Stimulated activated CD4-positive, alpha-beta T cell treated with anti-CD3 and anti-CD28 coated beads, TNF-alpha, amount 100 ng/mL, for 1 hour (primary cell): ENCODE measurements at places on chromosomes 2 and 18.

DNA sequence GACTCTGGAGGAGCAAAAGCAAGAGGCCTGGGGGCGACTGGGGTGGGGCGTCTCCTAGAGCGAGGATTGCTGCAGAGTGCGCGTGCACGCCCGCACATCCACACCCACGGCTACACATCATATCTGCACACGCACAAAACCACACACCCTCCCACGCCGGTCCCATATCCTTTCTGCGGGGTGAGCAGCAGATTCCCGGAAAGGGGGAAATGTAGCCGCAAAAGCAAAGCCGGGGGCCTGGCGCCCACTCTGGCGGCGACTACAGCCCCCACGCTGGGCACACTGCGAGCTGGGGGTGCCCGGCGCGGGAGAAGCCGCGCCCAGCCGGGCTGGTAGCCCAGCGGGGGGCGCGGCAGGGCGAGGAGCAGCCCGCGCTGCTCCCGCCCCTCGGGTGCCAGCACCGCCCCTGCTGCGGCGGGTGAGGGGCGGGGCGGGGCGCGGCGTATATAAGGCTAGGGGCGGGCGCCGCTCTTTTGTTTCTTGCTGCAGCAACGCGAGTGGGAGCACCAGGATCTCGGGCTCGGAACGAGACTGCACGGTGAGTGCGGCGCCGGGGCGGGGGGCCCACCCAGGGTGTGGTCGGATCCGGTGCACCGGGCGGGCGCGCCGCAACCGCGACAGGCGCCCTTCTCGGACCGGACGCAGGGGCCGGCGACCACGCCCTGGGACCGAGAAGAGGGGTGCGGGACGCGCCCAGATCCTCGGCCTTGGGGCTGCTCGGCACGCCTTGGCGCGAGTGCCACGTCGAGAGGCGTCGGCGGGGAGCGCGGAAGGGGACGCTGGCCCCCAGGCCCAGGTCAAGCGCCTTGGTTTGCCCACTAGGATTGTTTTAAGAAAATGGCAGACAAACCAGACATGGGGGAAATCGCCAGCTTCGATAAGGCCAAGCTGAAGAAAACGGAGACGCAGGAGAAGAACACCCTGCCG, at the start of gene TMSB10:
Gene TMSB10 (plus strand): TSS at position 476 of the 927 bp plus-strand sequence.
- peak; percentile 80 for DNase-seq

GRCh38 chr2:237305579-237305978, 108.4 kb downstream of the COL6A3 start:
- DNase-seq = no peak

DNA sequence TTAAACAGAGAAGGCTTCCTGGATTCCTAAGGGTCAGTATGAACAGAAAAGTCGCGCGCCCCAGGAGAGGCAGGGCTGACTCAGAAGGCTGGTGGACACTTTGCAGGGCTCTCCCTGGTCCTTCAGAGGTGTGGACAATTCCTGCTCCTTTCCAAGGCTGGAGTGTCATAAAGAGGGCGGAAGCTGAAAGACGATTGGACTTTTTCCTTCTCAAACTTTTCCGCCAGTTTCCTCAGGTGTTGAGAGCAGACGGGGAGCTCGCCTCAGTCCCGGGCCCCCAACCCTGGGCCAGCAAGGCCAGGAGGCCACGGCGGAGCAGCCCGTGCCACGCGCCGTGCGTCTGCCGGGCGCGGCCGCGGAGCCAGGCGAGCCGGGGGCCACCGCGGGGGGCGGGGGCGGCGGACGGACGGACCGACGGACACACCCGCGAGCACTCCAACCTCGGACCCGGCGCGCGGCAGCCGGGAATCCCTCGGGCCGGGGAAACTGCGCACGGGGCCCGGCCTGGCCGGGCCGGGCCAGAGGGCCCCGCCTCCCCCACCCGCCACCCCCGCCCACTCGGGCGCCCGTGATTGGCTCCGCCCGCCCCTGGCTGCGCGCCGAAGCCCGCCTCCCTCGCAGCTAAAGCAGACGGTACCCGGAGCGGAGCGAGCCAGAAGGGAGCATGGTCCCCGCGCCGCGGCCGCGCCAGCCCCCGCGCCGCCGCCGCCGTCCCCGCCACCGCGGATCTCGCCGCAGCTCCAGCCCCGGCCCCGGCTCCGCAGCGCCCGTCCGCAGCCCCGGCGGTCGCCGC, at the start of gene KLHL29:
Gene KLHL29 (plus strand): TSS at position 629 of the 793 bp plus-strand sequence. CDS start 177,018 bp downstream, outside the sequence.
- peak; percentile 48 for DNase-seq

DNA sequence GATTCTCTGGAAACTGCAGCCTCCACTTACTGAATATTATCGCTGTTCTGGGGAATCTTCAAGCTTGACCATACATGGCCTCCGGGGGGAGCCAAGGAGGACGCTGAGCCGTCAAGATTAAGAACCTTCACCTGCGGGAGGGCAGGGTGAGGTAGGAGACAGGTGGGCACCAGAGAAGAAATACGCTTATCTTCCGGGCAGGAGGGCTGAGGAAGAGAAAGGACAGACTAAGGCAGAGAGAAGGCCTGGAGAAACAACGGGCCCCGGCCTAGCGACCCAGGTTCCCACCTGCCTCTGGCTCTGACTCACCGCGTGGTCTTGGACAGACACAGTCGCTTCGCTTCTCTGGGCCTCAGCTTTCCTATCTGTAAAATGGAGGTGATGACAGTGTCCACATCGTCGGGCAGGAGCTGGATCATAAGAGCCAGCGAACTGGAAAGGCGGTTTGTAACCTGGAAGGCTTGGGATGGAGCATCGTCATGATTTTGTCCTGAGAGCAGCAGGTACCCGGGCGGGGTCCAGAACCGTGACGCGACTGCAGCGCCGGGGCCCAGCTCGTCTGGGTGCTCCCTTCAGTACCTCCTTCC, 659 bp downstream of the ZNF142 start:
- DNase-seq = no peak

DNA sequence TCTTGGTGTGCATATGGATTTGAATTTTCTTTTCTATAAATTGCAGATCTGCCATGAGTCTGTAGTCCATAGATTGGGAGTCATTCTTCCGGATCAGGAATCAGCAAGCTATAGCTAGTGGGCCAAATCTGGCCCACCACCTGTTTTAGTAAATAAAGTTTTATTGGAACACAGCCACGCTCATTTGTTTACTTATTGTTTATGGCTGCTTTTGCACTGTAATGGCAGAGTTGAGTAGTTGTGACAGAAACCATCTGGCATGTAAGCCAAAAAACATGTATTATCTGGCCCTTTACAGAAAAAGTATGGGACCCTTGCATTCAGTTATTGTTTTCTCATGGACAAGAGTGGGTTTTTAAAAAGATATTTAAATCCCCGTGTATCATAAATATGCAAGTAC, 191.2 kb downstream of the LRRTM1 start:
- no peak for DNase-seq

GRCh38 chr2:85607268-85608215, 4.3 kb downstream of the C2orf68 start:
- DNase-seq = no peak

GRCh38 chr2:88071365-88071764, 3.7 kb downstream of the SMYD1 start:
- DNase-seq = no peak

DNA sequence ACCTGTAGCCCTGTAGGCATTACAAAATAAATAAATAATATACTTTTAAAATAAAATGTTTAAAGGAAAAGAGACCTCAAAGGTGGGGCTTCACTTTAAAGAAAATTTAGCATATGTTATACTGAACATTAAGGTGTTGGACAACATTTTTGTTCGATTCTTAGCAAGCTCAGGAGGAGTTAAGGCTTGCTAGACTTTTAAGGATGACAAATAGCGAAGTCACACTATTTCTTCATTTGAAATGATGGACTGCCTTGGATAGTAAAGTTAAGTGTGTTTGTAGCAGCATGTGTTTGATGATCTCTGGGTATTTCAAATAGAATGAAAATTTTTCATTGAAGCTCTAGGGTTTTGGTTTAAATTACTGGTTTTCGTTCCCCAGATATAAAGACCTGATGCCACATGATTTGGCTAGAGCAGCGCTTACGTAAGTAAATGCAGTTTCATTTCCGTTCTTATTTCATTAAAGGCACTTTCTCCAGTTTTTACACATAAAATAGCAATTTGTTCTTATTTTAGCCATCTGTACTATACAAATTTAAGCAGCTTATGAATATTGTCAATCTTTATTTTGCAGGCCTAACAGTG, 24.9 kb downstream of the HADHB start:
- DNase-seq = no peak

- no peak for DNase-seq
Observed at GRCh38 chr2:116444256-116444872, 1370.1 kb upstream of the DDX18 start.

GRCh38 chr2:64787019-64787365, 133.3 kb upstream of the SERTAD2 start:
- no peak for DNase-seq

DNA sequence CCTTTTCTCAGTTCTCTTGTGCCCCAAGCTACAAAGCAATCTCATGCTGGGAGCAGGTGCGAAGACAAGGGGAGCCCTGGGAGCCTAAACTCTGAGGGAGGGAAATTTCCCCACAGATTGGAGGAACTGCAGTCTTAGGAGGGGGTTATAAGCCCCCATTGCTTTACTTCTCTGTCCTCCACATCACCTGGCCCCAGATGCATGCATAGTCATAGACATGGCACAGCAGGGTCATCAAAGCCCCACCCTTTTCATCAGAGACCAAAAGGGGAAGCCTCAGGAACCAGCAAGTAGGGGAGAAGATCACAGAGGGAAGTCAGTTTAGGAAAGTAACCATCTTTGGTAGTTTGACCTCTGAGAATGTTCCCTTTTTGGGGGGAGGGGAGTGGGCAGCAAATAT, 33.7 kb downstream of the LANCL1 start:
- DNase-seq = no peak

DNA sequence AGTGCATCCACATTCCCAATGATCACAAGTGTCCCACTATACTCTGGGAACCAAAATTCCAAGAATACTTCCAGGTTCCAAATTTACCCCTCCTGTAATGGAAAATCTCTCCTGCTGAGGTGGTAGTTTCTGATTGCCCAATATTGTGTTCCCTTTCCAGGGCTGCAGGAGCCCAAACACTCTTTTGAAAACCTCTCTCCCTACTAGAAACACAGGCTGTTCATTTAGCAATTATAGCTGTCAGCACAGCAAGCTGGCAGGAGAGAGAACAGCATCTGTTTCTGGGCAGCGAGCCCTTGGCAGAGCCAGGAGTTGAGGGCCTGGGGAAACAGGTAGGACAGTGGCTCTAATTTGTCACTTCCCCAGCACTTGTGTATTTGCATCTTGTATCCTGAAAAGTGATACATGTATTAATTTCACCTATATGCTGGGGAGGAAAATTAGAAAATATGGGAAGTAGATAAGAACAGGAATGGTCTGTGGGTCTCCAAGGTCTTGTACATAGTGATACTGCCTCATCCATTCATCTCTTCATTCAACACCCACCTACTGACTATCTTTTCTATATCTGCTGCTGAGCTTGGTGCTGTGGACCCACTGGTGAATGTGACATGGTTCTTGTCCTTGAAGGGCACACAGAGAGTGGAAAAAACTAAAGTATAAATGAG, 16.9 kb upstream of the PAIP2B start:
- DNase-seq = no peak

DNA sequence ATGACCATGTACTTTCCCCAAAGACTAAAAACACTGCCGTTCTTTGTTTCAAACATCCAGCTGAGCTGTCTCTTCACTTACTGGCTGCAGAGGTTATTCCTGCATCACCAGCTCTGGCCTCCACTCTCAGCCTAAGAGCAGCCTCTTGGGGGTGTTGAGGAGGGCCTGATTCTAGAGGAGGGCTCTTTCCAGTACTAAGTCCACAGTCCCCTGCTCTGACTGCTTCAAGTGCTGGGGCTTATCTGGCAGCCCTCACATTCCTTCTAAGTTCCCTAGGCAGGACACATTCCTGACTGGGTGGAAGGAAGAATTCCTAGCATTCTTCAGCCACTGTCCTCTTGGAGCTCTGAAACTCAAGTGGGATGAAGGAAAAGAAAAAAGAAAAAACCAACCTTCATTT, 32.9 kb upstream of the EHBP1 start:
- DNase-seq = no peak

- DNase-seq = no peak
Observed at GRCh38 chr2:177738461-177739235, 333.9 kb downstream of the PDE11A start.

DNA sequence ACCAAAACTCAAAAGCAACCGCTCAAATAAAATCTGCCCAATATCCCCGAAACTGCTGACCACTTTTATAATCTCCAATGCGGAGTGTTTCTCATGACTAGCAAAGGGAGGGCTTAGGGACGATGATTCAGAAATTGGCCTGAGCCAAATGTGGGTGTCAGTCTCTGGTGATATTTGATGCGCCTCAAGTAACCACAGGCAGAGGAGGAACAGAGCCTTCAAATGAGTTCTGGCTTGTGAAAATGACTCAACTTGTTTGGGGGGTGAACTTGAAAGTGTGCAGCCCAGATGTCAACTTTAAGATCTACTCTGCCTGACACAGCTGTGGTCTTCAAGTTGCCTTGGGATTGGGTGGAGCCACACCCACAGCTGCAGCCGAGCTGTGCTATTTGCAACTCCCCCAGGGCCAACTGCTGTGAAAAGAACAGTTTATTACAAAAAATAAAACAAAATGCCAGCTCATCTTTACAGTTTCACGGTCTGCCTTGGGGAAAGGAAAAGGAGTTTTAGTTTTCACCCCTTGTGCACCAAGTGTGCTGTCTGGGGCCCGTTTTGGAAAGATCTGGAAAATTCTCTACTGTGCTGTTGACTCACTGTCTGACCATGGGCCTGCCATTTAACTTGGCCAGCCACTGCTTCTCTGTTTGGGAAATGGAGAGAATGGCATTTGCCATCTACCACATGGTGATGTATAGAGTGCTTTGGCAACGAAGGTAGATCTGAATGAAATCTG, 222.1 kb downstream of the MTX2 start:
- no peak for DNase-seq

DNA sequence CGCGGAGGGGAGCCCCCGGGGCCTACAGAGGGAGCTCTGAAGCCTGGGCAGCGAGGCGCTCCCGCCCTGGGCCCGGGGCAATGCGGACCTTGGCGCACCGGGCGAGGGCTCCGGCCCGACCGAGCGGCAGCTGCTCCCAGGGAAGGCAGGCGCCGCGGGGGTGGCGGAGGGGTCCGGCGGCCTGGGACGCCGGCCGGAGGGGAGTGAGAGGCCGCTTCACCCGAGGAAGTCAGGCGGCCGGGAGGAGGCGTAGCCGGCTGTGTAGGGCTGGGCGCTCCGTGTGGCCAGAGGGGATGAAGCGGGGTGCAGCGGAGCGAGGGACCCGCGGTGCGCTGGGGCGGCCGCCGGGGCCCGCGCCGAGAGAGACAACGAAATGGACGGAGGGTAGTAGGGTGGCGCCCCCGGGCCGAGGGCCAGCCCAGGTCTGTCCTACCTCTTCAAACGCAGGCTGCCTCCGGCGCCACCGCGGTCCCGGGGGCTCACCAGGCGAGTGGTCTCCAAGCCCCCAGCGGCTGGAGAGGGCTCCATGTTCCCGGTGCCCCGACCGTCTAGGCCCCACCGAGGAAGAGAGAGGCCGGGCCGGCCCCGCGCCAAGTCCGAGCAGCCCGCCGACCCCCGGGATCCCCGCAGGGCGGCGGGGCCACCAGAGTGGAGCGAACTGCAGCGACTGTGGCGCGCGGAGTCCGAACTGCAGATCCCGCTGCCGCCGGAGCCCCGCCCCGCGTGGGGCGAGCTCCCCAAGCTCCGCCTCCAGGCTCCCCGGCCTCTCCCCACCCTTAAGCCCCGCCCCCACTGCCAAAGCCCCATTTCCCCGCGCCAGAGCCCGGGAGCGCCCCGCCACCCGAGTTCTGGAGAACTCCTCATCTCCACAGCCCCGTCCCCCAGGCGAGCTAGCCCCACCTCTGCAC, at the start of gene SLC30A3:
Gene SLC30A3 (minus strand): TSS at position 669 of the 908 bp plus-strand sequence. CDS start 141 bp downstream, at position 528.
- DNase-seq = peak; percentile 11

GRCh38 chr2:68352651-68353391, 12.3 kb upstream of the PLEK start:
- DNase-seq = no peak
